ENCODE measurements at places on chromosomes 7 and 10. TPM values are rescaled to one million over a fixed set of nuclear protein-coding genes. Genes with fewer than 3 reads are reported as not detected.
A peak's percentile ranks its signal among the peaks of the same experiment; 100 is the strongest.

DNA sequence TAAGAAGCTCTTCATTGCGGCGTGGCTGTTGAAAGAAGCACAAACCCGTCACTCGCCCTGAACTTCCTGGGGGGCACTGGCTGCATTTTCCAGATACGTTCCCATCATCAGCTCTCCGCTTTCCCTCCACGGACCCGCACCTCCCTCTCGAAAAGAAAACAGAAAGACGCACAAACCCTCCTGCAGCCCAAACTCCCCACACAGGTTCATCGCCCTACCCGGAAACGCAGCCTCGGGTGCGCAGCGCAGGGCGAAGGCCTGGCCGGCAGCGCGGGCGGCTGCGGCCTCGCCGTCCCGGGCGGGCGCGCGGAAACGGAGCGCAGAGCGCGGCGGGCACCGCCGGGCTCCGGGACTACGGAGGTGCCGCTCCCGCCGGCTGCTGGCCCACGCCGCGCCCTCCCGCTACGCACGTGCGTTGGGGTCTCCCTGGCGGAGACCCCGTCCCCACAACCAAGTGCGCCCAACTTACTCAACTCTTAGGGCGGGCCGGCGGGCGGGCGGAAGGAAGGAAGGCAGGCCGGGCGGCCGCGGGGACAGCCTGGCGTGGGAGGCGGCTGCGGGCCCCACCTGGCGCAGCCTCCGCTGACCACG is 822 bp downstream of the ZNF800 start:
- peaks cover 22% of the 10 kb centered on the region for H3K4me1 ChIP-seq
- no peaks in the 10 kb centered on the region for H3K27me3 ChIP-seq
- H3K4me3 ChIP-seq: peak overlapping the region; percentile 99
- peaks cover 17% of the 10 kb centered on the region for H3K36me3 ChIP-seq
- peak overlapping the region; percentile 54 for H3K27ac ChIP-seq
- peak; percentile 45 for DNase-seq

- no peaks in the 10 kb centered on the region for H3K36me3 ChIP-seq
- no peak overlapping the region for H3K4me3 ChIP-seq
- H3K4me1 ChIP-seq: peaks cover 3% of the 10 kb centered on the region
- H3K27ac ChIP-seq: no peak overlapping the region
- no peak for DNase-seq
Observed at GRCh38 chr7:122913608-122914007, 27.3 kb upstream of the CADPS2 start.

- H3K36me3 ChIP-seq: no peaks in the 10 kb centered on the region
- H3K4me1 ChIP-seq: no peaks in the 10 kb centered on the region
- DNase-seq: peak; percentile 7
- no peaks in the 10 kb centered on the region for H3K27me3 ChIP-seq
- no peak overlapping the region for H3K27ac ChIP-seq
Observed at GRCh38 chr7:115676080-115676479, 354.5 kb downstream of the TFEC start.

- no peak overlapping the region for H3K4me3 ChIP-seq
- no peaks in the 10 kb centered on the region for H3K4me1 ChIP-seq
- no peak for DNase-seq
- no peaks in the 10 kb centered on the region for H3K36me3 ChIP-seq
- H3K27ac ChIP-seq: no peak overlapping the region
- H3K27me3 ChIP-seq: no peaks in the 10 kb centered on the region
Observed at GRCh38 chr10:33777223-33777622, 442.8 kb upstream of the NRP1 start.

- no peak overlapping the region for H3K4me3 ChIP-seq
- H3K36me3 ChIP-seq: no peaks in the 10 kb centered on the region
- H3K4me1 ChIP-seq: no peaks in the 10 kb centered on the region
- H3K27ac ChIP-seq: no peak overlapping the region
- no peaks in the 10 kb centered on the region for H3K27me3 ChIP-seq
Observed at GRCh38 chr7:63899691-63900393, 98.8 kb upstream of the ZNF722 start.

- no peak overlapping the region for H3K27ac ChIP-seq
Observed at GRCh38 chr7:132381742-132382472, 194.4 kb downstream of the PLXNA4 start.

- no peak for DNase-seq
- no peaks in the 10 kb centered on the region for H3K36me3 ChIP-seq
- H3K4me1 ChIP-seq: peaks cover 16% of the 10 kb centered on the region
- no peaks in the 10 kb centered on the region for H3K27me3 ChIP-seq
Observed at GRCh38 chr7:91710881-91711280, 169.6 kb downstream of the MTERF1 start.

DNA sequence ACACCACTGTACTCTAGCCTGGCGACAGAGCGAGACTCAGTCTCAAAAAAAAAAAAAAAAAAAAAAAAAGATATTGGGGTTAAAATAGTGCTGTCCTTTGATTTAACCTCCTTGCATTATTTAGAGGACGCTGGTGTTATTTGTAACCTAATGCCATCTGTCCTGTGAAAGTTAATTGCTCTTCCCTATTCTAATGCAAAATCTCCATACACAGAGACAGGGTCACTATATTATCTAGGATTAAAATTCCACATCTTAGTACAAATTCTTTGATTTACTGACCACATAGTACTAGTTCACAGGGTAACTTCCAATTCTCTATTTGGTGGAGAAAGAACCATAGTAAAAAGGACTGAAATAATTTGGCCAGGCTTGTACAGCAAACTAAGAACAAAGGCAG is 184.2 kb upstream of the STEAP4 start:
- H3K4me1 ChIP-seq: no peaks in the 10 kb centered on the region
- no peak for DNase-seq
- no peaks in the 10 kb centered on the region for H3K27me3 ChIP-seq
- no peak overlapping the region for H3K27ac ChIP-seq

- H3K4me1 ChIP-seq: no peaks in the 10 kb centered on the region
- no peak for DNase-seq
- H3K27me3 ChIP-seq: no peaks in the 10 kb centered on the region
- H3K4me3 ChIP-seq: no peak overlapping the region
- no peak overlapping the region for H3K27ac ChIP-seq
- no peaks in the 10 kb centered on the region for H3K36me3 ChIP-seq
Observed at GRCh38 chr7:115754226-115754625, 276.3 kb downstream of the TFEC start.

- no peak overlapping the region for H3K4me3 ChIP-seq
- no peaks in the 10 kb centered on the region for H3K4me1 ChIP-seq
- H3K36me3 ChIP-seq: peaks cover 13% of the 10 kb centered on the region
- no peaks in the 10 kb centered on the region for H3K27me3 ChIP-seq
- DNase-seq: no peak
Observed at GRCh38 chr10:38025283-38025682, 14.8 kb downstream of the ZNF33A start.

DNA sequence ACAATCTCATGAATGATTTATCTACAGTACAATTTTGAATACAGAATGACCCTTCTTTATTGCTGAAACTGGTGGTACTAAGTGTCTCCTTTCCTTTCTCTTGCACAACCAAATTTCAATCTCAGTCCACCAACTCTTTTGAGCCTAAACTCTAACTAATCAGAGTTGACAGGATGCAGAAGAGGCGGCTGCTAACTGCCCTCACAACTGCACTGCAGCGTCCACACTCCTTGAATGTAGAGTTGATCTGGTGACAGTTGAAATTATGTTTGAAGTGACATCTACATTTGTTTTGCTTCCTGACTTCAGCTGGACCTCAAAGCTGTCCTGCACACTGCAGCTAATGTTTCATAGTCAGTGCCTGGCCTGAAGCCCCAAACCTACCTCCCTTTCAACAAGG is 139.6 kb downstream of the ZMYND11 start:
- H3K27ac ChIP-seq: no peak overlapping the region
- H3K4me1 ChIP-seq: no peaks in the 10 kb centered on the region
- no peak for DNase-seq
- H3K36me3 ChIP-seq: no peaks in the 10 kb centered on the region

DNA sequence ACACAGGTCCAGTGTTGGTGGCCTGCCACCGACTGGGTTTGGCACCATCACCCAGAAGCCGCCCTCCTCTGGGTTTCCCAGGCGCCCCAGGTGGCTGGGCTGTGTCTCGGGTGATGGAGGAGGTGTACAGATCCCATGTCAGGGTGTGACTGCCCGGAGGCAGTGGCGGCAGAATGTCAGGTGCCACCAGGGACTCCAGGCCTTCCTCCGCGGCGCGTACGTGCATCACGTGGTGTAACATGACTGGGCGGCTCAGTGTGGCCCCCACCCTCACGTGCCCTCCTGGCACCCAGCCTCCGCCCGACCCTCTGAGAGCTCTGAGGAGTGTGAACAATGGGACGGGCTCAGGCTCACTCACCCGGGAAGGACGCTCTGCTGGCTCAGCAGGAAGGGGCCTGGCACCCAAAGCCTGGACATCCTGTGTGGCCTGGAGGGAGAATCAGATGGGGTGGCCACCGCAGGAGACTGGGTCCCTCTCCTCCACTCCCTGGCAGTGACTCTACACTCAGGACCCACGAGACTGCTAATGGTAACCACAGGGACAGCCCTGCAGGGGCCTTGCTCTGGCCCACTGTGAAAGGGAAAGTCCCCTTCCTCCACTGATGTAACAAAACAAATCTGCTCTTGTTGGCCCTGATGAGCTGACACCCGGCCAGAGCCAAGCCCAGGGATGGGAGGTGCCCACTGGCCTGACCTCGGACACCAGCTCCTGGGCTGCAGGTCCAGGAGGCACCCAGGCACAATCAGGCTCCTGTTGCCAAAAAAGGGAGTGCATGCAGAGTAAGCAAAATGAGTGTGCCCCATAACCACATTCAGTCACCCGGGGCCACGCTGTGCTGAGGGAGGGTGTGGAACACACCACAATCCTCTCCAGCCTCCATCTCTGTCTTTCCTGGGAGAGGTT is 164.8 kb downstream of the PRKAG2 start:
- no peaks in the 10 kb centered on the region for H3K36me3 ChIP-seq
- no peak overlapping the region for H3K4me3 ChIP-seq
- H3K27me3 ChIP-seq: no peaks in the 10 kb centered on the region
- H3K27ac ChIP-seq: no peak overlapping the region
- no peaks in the 10 kb centered on the region for H3K4me1 ChIP-seq

DNA sequence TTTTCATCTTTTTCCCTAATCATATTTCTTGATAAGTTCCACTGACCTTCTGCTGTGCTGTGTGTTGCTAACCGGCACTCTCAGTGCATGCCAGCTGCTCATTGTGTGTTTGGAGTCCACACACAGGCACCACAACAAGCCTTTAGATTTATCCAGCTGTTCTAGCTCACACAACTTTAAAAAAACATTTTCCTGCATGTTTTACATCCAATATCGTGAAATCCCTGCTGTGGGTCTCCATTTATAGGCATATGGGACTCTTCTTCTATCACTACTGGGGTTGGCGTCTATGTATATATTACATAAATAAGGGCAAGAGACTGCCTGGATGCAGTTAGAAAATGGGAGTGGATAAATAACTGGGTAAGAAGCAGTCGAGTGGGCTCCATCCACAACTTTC is 183.6 kb upstream of the ADARB2 start:
- H3K27ac ChIP-seq: no peak overlapping the region
- no peaks in the 10 kb centered on the region for H3K36me3 ChIP-seq
- no peaks in the 10 kb centered on the region for H3K4me1 ChIP-seq
- DNase-seq: no peak
- no peaks in the 10 kb centered on the region for H3K27me3 ChIP-seq

DNA sequence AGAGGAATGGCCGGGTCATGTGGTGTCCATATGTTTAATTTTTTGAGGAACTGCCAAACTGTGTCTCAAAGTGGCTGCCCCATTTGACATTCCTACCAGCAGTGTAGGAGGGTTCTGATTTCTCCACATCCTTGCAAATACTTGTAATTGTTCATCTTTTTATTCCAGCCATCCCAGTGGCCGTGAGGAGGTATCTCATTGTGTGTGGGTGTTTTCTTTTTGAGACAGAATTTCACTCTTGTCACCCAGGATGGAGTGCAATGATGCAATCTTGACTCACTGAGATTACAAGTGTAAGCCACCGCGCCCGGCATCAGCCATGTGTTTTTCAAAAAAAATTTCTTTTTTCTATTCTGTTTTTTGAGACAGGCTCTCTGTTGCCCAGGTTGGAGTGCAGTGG is 38.7 kb upstream of the DLG5 start:
- H3K4me1 ChIP-seq: peaks cover 13% of the 10 kb centered on the region
- no peak overlapping the region for H3K4me3 ChIP-seq
- no peaks in the 10 kb centered on the region for H3K36me3 ChIP-seq
- DNase-seq: peak; percentile 42
- no peak overlapping the region for H3K27ac ChIP-seq

DNA sequence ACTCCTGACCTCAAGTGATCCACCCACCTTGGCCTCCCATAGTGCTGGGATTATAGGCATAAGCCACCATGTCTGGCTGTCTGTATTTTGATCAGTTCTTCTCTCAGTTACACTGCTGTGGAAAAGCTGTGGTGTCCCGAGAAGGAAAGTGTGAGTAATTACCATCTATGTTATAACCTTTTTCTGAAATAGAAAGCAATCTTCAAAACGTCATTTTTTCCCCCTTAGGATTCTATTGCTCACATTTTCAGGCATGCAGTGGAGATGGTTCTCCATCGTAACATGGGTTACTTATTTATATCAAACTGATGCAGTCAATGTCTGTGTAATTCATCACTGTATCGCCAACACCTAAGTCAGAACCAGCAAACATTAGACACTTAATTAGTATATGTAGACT is 103.5 kb upstream of the FAM3C start:
- no peak overlapping the region for H3K4me3 ChIP-seq
- no peaks in the 10 kb centered on the region for H3K36me3 ChIP-seq
- DNase-seq: no peak
- H3K27ac ChIP-seq: no peak overlapping the region
- H3K4me1 ChIP-seq: 0 out of 2 replicates have a peak, but pooled peaks cover 4% of the 10 kb centered on the region

DNA sequence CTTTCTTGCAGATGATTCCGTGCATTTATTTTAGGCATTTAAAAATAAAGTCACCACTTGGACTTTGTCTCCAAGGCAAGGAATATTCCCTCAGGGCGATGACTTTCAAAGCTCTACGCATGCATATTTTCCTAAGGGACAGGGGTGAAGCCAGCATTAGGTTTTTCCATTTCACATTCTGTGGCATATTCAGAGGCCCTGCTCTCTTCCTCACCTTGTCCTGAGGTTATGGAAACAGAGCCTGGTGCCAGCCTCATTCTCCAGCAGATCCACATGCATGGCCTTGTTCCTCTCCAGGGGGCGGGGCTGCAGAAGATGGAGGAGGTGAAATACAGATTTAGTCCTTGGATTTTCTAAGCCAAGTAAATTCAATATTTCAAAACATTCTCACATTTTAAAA is 11.6 kb upstream of the LYZL1 start:
- no peak overlapping the region for H3K4me3 ChIP-seq
- no peak for DNase-seq
- no peaks in the 10 kb centered on the region for H3K36me3 ChIP-seq
- no peaks in the 10 kb centered on the region for H3K4me1 ChIP-seq

ZNF107 gene
- 4.8 TPM for total RNA-seq

SEPTIN14 gene
- total RNA-seq: not detected

PALS2 gene
- total RNA-seq: 35.8 TPM

SEMA3E gene
- total RNA-seq: 2.1 TPM

MMRN2 gene
- total RNA-seq: 12.1 TPM

PRTFDC1 gene
- total RNA-seq: 12.3 TPM

Data from PC-9 (cell line).